ENCODE measurements at places on chromosomes 4 and X.

- DNase-seq, result no peak
These were observed 1336.5 kb downstream of the PCDH19 start for GRCh38 chrX:99073551-99073950.

GRCh38 chrX:45145492-45146215 lies 55.0 kb downstream of the DIPK2B start:
- no peak for DNase-seq

DNA sequence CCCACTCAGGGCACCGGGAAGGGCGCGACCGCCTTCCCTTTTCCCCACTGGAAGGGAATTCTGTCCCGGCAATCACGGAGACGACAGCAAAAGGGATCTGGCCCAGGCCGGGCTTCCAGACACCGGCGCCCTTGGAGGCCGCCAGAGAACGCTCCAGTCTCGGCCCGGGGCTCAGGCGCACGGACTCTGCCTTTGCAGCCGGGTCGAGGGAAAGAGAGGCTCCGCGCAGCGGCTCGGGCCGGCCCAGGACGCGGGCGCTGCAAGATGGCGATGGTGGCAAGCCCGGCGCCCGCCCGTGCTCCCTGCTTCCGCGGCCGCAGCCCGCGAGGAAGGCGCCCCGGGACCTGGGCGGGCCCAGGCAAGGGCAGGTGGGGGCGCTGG lies 1.1 kb downstream of the CTBP1 start:
- DNase-seq, result no peak

DNA sequence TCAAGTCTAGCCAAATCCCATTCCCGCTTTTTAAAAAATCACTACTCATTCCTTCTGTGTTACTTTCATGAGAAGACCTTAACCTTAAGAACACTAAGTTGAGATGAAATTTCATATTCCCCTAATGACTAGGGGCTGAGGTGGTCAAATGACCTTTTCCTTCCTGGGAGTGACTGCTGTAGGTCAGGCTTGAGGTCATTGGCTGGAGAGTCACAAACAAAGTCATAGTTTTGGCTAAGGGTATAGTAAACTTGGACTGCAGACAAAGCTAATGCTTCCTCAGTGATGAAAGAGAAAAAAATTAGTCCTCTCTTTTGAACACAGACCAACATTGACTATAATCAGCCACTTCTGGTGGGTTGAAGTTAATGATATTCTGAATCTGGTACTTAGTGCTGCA lies 16.0 kb upstream of the FGF2 start:
- DNase-seq, result no peak

GRCh38 chr4:48804584-48805301 lies 24.7 kb upstream of the FRYL start:
- no peak for DNase-seq

GRCh38 chrX:11764602-11765067 lies 6.6 kb downstream of the MSL3 start:
- DNase-seq, result no peak

DNA sequence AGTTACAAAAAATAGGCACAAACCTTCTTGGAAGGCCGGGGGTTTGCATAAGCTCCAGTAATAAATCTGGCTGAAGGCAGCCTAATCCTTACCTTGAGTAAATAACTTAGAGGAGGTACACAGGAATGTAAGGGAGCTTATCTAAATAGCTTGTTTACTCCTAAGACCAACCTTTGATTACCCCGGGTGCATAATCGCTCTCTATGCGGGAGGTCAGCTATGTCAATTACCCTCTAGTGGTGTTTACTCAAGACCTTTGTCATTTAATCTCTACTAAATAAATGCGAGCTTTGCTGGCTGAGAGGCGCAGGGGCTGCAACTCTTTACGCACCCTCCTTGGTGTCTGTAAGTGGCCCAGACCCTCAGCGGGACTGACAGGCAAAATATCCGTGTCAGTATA lies 50.2 kb upstream of the MAP9 start:
- no peak for DNase-seq

- no peak for DNase-seq
These were observed 423.2 kb downstream of the AFF2 start for GRCh38 chrX:148923631-148924030.

GRCh38 chrX:65671286-65671685 lies 3.8 kb downstream of the MSN start:
- no peak for DNase-seq

GRCh38 chr4:38669208-38669607 lies 5.2 kb downstream of the KLF3 start:
- no peak for DNase-seq

Measured in DMS153 (cell line).